ENCODE measurements at places on chromosomes 1 and 21.

DNA sequence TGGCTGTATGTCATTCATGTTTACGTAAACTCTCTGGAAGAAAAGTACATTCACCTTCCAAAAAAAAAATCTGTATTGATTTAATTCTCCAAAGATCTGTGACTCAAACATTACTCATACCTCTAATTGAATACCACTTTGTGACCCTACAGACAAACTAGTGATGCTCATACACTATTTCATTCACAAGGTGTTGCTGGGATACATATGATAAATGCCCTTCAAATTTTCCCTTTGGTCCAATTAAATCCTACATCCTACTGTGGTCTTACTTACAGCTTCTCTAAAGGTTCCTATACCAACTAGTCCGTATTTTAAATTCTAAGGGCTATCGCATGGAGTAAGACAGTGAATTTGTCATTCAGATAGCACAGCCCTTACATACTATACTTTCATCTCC is 26.8 kb upstream of the CADM3 start:
- DNase-seq: no peak

DNA sequence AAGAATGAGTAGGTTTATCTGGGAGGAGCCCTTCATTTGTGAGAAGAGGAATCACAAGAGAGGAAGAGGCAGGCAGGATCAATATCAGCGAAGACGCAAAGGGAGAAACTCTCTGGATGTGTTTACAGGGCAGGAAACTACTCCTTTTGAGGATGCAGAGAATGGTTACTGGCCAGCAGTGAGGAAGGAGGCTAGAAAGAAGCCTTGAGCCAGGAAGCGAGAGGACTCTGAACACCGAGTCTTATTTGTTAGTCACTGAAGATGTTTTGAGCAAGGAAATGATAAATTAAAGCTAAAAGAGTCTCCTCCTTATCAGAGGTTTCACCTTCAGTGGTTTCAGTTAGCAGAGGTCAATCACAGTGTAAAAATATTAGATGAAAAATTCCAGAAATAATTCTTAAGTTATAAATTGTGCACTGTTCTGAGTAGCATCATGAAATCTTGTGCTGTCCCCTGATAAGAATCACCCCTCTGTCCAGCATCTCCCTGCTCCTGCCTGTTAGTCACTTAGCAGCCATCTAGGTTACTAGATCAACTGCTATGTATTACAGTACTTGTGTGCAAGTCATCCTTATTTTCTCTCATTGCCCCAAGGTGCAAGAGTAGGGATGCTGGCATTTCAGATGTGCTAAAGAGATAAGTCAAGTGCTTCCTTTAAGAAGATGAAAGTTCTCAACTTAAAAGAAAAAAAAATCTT is 43.5 kb downstream of the WLS start:
- DNase-seq: no peak

- no peak for DNase-seq
These were observed 69.3 kb downstream of the XCL1 start for GRCh38 chr1:168645721-168646120.

DNA sequence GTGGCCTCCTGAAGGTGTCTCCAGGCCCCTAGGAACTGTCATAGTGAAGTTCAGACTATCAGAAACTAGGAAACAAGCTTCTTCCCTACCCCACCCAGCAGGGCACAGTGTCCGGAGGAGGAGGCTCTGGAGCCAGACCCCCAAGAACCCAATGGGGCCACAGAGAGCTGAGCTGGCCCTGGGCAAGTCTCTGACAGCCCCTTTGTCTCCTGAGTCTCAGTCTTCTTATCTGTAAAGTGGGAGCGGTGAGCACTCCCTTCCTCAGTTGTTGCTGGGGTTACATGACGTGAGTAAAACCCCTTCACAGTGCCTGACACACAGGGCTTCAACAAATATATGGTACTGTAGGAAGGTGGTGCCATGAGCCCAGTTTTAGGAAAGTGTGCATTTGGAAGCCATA is 675.8 kb downstream of the MATN1 start:
- no peak for DNase-seq

GRCh38 chr1:77271852-77272580 is 9.8 kb upstream of the AK5 start:
- no peak for DNase-seq

DNA sequence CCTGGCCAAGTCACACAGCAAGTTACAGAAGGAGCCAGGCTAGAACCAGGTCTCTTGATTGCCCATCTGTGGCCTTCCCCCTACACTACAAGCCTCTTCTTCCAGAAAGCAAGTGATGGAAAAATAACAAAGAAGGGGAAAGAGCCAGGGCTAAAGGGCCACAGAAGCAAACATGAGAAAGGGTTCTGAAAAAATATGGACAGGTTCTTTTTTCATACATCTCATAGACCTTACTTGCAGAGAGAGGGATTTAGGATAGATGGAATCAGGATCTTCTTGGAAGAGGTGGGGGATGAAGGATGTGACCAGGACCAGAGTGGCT is 3.2 kb downstream of the RHBG start:
- no peak for DNase-seq

- DNase-seq: peak; percentile 22
These were observed 6.6 kb upstream of the DOP1B start for GRCh38 chr21:36149788-36150711.

GRCh38 chr1:227880342-227880924 is 65.0 kb downstream of the PRSS38 start:
- DNase-seq: no peak

DNA sequence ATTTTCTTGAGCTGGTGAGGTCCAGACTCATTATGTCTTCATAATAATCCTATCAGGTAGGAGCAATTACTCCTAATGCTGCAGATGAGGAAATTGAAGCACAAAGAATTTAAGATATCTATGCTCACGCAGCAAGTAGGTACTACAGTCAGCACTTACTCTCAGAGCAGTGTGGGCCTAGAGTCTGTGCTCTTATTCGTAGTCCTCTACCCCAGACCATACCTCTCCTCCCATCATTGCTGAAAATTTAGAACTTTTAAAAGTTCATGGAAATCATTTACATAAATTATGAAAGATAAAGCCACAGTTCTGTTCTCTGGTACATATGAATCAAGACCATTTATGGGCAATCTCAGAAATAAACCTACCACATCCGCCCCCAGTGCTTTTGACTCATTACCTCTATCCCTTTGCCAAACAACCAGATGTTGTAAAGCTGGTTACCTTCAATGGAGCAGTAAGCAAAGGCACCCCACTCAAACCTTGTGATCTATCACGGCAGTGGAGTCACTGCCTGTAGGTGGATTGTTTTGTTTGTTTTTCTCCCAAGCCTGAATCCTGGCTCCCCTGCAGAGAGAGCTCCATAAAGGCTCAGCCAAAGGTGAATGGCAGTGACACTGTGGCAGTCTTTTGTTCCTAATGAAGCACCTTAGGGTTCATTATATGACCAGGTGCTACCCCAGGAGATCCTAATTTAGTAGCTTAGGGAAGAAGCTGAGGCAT is 20.9 kb upstream of the MAN1A2 start:
- no peak for DNase-seq

DNA sequence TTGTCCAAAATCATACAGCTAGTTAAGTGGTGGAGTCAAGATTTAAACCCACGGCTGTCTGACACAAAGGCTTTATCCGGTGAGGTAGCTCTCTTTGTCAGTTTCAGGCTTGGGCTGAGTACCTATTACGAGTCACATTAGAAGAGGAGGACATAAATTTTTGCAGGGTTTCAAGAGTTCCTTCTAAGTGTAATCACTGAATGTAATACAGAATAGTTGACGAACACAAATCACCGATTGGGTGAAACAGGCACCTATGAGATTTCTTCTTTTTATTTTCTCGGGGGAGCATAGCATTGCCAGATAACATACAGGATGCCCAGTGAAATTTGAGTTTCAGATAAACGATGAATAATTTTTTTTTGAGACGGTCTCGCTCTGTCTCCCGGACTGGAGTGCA is 847 bp downstream of the PSMD4 start:
- no peak for DNase-seq

DNA sequence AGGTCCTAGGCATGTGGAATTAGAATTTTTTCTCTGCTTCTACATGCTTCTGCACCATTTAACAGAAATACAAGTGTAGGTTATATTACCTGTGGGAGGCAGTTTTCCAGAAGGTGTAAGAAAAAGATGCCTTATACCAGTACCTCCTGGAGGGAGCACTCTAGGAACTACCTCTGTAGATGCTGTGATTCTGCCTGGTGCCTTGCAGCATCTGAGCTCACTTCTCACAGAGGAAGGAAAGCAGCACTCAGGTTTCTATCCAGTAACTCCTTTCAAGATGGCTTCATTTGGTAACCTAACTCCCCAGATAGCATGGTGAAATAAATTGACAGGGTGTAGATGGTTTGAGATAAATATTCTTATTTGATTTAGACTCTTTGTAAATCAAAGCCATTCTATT is 50.3 kb downstream of the GIPC2 start:
- no peak for DNase-seq

- no peak for DNase-seq
These were observed 285.1 kb downstream of the CACNA1E start for GRCh38 chr1:181768211-181768929.

DNA sequence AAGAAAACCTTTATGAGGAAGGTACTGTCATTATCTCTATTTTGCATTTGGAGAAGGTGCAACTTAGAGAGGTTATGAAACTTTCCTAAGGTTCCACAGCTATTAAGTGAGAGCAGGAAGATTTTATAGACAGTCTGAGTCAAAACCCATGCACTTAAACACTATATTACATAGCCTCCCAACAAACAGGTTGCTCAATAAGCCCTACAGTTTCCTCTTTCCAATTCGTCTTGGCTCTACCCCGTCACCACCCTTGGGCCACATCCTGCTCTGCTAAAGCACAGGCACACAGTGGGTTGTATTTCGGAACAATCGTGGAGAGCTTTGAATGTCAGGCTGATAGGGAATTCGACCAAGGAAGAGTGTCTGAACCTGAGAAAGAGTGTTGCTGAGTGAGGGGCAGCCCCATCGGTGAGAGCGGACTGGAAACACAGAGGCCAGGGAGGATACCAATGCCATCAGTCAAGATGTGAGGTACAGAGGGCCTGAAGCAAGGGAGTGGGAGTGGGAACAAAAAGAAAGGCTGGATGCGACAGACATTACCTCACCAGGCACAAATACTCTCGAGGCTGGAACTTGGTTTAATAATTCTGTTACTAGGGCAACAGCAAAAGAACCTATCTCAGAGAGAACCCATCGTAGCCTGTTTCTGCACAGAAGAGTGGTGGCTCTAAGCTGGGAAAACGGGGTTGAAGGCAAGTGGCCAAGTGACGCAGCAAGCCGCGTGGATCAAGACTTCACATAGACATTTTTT is 6.3 kb upstream of the LRRC52 start:
- no peak for DNase-seq

GRCh38 chr1:50271968-50272578 is 151.2 kb downstream of the DMRTA2 start:
- DNase-seq: no peak

DNA sequence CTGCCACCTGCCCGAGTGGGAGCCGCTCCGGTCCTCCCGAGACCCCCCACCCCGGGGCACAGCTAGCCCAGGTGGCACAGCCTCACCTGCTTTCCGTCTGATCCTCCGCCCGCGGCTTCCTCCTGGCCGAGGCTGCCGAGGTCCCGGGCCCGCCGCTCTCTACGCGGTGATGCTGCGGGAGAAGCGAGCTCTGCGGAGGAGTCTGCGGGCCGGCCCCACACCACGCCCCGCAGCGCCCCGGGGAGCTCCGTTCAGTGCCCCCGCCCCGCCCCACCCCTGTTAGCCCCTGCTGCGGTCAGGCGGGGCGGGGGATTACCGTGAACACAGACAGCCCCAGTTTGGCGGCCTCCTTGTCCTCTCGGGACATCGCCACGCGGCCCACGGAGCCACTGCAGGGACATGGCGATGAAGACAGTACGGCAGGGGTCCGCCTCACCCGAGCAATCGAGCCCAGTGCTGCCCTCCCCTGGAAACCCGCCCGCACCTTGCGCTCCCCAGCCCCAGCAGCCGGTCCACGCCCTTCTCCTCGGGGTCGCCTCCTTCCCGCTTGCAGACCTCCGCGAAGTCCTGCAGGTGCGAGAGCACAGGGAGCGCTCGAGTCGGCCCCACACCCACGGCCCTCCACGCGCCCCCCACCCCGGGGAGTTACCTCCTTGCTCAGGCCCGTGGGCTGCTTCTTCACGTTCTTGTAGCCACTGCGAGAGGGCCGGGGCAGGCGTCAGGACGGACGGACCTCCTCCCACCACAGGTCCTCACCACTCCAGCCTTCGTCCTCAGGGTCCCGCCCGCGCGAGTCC is 933 bp downstream of the C1orf35 start:
- DNase-seq: peak; percentile 65

All from bone marrow (tissue), 2 donors.